Muscle of arm (tissue), 14 donors: ENCODE measurements at places on chromosomes 6 and 20. TPM values are rescaled to one million over a fixed set of nuclear protein-coding genes. Genes with fewer than 3 reads are reported as not detected.

DNA sequence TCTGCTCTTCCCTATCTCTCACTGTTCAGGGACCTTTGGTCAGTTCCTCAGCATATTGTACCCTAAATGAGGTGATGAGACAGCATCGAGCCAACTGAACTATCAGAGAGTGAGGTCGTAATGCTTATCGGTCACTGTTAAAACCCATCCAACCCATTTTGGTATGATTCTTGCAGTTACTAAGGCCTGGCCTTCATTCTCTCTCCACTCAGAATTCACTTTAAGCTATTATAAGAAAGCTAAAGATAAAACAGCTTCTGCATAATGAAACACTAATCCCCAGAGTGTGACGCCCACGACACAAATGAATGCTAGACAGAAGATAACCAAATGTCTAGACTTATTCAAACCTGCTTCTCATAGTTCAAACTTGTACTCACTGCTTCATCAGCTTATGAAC lies 175.8 kb downstream of the GMPR start:
- DNase-seq, result no peak

GRCh38 chr6:39296745-39297640 lies 17.2 kb downstream of the KCNK17 start:
- DNase-seq, result peak; percentile 60

The TRERF1 gene
- 9.1 TPM for polyA plus RNA-seq

DNA sequence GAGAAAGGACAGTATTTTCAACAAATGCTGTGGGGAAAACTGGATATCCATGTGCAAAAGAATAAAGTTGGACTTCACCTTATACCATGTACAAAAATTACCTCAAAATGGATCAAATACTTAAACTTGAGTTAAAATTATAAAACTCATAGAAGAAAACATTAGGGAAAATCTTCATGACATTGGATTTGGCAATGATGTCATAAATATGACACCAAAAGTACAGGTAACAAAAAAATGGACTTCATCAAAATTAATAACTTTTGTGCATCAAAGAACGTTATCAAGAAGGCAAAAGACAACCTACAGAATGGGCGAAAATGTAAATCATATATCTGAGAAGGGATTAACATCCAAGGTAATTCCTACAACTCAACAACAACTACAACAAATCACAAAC lies 355.3 kb upstream of the SOX4 start:
- no peak for DNase-seq

- DNase-seq, result no peak
These were observed 526.6 kb upstream of the IRAK1BP1 start for GRCh38 chr6:78340755-78341154.

GRCh38 chr6:45619994-45620471 lies 242.3 kb upstream of the SUPT3H start:
- DNase-seq, result no peak

DNA sequence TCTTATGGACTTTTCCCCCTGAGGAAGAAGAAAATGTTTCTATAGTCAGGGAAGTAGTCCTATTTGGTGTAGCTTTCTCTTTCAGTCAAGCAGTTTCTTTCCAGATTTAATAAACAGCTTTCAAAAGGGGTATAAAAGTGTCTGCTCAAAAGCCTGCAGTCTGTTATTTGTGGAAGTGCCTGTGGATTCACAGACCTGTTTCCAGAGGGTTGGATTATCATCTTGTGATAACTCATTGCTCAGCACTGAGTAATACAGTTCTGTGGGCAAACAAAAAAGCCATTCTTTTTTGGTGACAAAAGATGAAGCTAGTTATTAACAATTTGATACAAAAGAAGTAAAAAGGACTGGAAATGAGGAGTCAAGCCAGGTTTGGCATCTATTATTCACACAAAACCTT lies 358.2 kb upstream of the ID4 start:
- DNase-seq, result no peak

The SLC13A3 gene
- polyA plus RNA-seq, result 3.1 TPM

DNA sequence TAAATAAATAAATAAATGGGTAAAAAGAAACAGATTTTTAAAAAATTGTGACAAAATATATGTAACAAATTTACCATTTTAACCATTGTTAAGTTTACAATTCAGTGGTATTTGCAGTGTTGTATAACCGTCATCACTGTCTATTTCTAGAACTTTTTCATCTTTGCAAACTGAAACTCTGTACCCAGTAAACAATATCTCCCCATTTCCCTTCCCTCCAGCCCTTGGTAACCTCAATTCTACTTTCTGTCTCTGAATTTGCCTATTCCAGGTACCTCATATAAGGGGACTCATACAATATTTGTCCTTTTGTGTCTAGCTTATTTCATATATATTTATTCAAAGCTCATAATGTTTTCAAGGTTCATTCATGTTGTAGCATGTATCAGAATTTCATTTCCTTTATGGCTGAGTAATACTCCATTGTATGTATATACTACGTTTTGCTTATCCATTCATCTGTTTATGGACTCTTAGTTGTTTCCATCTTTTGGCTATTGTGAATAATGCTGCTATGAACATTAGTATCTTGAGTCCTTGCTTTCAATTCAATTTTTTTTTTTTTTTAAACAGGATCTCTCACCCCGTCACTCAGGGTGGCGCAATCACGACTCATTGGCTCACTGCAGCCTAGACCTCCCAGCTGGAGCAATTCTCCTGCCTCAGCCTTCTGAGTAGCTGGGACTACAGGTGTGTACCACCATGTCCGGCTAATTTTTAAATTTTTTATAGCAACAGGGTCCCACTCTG lies 8.9 kb downstream of the MANBAL start:
- no peak for DNase-seq

DNA sequence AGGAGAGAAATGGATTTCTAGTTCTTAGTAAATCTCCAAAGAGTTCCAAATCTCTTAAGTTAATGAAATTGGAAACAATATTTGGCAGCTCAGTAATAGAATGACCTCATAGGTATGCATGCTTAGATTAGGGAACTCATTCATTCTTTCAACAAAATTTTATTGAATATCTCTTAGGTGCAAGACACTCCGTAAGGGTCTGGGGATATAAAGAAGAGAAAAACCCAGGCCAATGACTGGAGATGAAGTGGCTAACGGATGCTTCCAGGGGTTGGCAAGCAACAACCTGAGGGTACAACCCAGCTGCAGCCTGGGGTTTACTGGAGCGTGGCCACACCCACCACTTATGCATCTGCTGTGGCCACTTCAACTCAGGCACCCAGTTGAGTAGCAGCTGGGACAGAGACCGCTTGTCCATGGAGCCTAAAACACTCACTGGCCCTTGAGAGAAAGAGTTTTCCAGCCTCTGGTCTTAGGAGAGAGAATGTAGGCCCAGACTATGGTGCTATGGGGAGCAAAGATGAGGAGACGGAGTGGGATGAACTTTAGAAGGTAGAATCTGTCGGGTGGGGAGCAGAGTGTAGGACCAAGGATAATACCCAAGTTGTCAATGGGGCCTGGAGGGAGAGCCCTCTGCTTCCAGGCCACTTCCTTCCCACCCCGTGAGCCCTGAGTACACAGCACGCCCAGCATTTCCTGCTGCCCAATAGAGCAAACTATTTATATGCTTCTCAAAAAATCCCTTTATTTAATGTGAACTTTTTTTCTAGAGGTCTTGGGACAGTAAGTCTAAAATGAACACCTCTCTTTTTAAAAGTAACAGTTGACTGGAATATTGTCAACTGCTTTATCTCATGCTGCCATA lies 46.8 kb upstream of the PXDC1 start:
- DNase-seq, result peak; percentile 25

The RSPH4A gene
- polyA plus RNA-seq, result 0.39 TPM

The ARHGAP40 gene
- not detected for polyA plus RNA-seq

DNA sequence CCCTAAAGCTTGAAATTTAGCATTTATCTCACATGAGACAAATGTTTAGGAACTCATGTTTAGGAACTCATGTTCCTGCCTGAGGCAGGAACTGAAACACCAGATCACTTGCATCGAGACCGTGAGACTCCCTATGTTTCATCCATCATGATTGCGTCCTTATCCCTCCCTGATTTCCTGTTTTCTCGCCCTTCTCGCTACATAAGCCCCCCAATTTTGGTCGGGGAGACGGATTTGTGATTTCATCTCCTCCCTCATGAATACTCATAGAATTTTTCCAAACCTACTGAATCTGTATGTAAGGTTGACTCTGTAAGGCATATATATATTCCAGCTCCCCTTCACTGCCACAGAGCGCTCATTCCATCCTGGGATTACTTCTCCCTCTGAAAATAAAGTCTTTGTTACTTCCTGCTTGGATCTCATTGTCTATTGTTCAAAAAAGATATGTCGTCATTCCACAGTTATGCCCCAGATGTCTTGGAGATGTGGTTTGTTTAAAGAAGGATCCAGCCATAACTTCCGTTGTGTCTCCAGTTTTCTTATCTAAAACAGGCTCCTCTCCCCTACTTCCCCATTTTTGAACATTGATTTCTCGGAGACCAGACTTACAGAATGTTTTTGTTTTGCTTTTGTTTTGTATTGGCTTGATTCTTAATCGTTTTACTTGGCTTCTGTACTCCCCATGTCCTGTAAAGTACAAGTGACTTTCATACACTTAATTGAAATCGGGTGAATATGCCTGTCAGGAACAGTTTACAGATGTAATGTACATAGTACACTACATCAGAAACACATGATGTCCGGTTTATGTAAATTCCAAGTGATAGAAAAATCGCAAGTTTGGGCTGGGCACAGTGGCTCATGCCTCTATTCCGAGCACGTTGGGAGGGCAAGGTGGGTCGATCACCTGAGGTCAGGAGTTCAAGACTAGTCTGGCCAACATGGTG lies 118.7 kb downstream of the HFE start:
- DNase-seq, result peak; percentile 75

The ANKRD66 gene
- polyA plus RNA-seq, result 0.30 TPM

The KCNG1 gene
- polyA plus RNA-seq, result 0.43 TPM

The EYA2 gene
- polyA plus RNA-seq, result 2.3 TPM

- DNase-seq, result no peak
These were observed 1152.3 kb upstream of the GJE1 start for GRCh38 chr6:140980265-140980887.

GRCh38 chr6:4773181-4773580 lies 3.0 kb upstream of the CDYL start:
- DNase-seq, result no peak

GRCh38 chr20:59006167-59006863 lies 739 bp downstream of the CTSZ start:
- DNase-seq, result no peak

DNA sequence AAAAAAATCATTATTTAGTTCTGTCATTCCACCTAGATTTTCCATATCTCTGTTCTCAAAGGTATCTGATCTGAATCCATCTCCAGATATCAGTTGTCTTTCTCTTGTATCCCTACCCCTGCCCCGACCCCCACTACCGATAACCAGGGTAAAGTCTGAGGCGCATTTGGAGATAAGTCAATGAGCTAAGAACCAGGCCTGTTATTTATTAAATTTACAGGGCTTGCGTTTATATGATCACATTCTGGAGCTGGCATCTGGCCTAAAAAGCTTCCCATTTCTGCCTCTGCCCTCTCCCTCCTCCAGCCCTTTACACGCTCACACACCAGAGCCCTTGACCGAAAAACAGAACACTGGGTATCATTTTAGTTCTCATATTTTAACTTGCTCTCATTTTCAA lies 144.7 kb downstream of the ALDH8A1 start:
- DNase-seq, result no peak
